ENCODE measurements at places on chromosomes 16 and 17. TPM values are rescaled to one million over a fixed set of nuclear protein-coding genes. Genes with fewer than 3 reads are reported as not detected.

The KRTAP16-1 gene
- not detected for total RNA-seq

DNA sequence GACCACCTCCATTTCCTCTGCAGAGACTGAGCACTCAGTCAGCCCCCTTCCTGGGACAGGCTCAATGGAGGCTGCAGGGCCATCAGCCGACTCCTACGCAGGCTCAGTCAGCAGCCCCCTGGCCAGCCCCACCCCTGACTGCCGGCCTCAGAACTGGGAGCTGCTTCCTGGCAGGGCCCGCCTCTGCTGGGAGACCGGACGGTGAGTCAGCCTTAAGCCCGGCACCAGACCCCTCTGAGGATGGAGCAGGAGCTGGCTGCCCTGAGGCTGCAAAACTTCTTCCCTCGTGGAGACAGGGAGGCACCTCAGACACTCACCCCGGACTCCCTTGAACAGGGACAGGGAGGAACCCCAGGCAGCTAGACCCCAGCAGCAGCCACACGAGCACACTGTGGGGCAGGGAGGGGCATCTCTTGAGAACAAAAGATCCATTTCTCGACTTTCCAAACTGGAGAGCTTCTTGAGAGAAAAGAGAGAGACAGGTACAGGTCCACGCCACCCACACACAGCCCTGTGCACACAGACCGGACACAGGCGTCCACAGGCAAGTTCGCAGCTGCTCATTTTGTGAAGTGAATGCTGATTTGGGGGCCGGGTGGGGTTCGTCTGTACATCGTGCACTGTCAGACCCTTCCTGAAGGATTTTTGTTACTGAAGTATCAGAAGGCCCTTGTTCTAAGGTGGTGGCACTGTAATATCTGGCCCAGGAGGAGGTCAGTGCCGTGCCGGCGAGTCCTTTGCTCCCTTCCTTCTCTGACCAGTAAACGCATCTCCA, 1.3 kb upstream of the TUBB3 start:
- DNase-seq, result peak; percentile 72
- H3K4me1 ChIP-seq, result peaks cover 54% of the 10 kb centered on the region
- peak overlapping the region; percentile 74 for H3K4me3 ChIP-seq

DNA sequence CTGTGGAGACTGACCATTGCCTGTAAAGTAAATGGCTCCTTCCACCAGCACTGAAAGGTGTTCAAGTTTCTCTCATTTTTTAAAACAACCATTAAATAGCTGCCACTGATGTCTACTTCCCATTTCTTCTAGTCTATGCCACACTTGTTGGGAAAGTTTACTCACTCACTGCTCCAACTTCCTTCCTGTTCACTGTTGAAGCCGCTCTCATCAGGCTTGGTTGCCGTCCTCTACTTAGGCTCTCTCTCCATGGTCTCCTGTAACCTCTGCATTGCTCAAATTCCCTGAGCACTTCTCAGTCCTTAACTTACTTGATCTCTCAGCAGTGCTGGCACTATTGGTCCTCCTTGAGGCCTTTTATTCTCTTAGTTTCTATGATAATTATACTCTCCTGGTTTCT, 32.4 kb downstream of the SNX11 start:
- H3K4me1 ChIP-seq, result peaks cover under 1% of the 10 kb centered on the region
- peaks cover 8% of the 10 kb centered on the region for H3K36me3 ChIP-seq
- DNase-seq, result no peak
- H3K27me3 ChIP-seq, result no peaks in the 10 kb centered on the region
- H3K27ac ChIP-seq, result peak overlapping the region; percentile 43

The TEX19 gene
- total RNA-seq, result 0.15 TPM

The MT1A gene
- total RNA-seq, result not detected

DNA sequence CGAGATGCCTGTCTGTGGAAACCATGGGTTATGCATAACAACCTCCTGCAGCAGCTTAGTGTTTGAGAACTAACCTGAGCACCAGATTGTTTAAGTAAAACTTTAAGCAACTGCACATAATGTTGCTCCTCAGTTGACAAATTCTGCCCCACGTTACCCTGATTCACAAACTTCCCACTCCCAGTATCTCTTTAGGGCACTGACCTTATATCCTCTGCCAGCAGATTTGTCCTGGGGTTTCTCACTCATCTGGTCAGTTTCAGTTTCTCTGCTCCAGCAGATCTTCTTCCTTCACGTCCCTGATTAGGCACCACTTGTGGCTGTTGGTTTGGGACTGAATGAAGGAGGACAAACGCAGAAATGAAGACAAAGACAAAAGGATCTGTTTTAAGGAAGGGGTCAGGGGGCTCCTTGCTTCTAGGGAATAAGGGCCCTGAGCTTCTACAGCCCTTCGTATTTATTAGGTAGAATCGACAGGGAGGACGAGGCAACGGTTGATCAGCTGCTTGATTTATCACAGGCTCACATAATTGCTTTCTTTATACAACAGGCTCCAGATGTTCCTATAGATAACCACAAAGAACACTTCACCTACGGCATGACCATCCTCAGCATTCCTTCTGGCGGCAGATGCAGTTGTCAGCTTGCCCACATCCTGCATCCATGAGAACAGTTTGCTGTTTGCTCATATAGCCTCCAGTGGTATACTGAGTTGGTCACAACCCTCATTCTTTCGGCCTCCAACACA, 13.5 kb upstream of the ZNF689 start:
- H3K36me3 ChIP-seq, result no peaks in the 10 kb centered on the region
- H3K4me1 ChIP-seq, result peaks cover 10% of the 10 kb centered on the region
- H3K4me3 ChIP-seq, result no peak overlapping the region

- no peak for DNase-seq
- H3K27me3 ChIP-seq, result no peaks in the 10 kb centered on the region
- H3K27ac ChIP-seq, result no peak overlapping the region
- H3K4me3 ChIP-seq, result no peak overlapping the region
- no peaks in the 10 kb centered on the region for H3K4me1 ChIP-seq
- no peaks in the 10 kb centered on the region for H3K36me3 ChIP-seq
Measured at GRCh38 chr16:85202631-85203461, 90.6 kb upstream of the CIBAR2 start.

The ZNF469 gene
- total RNA-seq, result 0.26 TPM
